Foreskin melanocyte (primary cell): ENCODE measurements at places on chromosomes 13 and 19.

DNA sequence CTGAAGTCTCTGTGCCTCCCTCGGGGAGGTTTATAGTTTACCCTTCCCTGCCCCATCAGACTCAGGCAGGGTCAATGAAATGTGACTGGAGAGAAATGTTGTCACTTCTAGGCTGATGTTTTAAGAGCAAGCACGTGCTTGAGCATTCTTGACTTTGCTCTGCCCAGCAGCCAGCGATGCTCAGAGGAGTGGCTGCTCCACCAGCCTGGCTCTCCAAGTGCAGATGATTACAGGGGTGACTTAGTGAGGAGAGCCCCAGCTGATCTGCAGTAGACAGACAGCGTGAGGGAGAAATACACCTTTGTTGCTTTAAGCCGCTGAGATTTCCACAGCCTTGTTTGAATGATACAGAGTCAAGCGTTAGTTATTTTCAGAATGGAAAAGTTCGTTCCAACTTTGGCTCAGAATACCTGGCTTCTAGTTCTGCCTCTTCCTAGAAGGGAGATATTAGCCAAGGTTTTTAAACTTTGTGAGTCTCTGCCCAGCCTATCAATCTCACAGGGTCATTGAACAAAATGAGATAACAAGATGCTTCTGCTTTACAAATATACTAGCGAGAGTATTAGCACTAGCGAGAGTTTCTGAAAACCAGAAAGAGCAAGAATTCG lies 143.6 kb downstream of the OXGR1 start:
- no peak for DNase-seq

GRCh38 chr19:7842661-7843294 lies 12.8 kb downstream of the EVI5L start:
- no peak for DNase-seq

DNA sequence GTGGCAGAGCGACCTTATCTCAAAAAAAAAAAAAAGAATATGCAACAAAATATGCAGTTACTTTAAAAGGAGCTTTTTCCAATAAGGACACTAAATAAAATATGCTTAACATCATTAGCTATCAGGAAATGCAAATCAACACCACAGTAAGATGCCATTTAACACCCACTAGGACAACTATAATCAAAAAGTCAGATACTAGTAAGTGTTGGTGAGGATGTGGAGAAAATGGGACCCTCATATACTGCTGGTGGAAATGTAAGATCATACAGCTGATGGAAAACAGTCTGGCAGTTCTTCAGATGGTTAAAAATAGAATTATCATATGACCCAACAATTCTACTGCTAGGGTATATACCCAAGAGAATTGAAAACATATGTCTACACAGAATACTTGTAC lies 24.5 kb upstream of the AKT2 start:
- DNase-seq, result no peak

- no peak for DNase-seq
Observed at GRCh38 chr13:50995854-50996253, 86.3 kb downstream of the RNASEH2B start.

- no peak for DNase-seq
Observed at GRCh38 chr13:30362869-30363268, 55.5 kb upstream of the KATNAL1 start.

- DNase-seq, result no peak
Observed at GRCh38 chr19:14059093-14059480, 2.8 kb downstream of the PALM3 start.

- DNase-seq, result no peak
Observed at GRCh38 chr13:114079601-114080536, 52.6 kb downstream of the RASA3 start.

GRCh38 chr19:27746691-27747380 lies 1466.1 kb downstream of the UQCRFS1 start:
- DNase-seq, result no peak

GRCh38 chr19:5893907-5894703 lies 9.5 kb downstream of the NDUFA11 start:
- no peak for DNase-seq

- DNase-seq, result peak; percentile 42
Observed at GRCh38 chr13:30615866-30616541, 1.7 kb upstream of the USPL1 start.

GRCh38 chr13:18212873-18213272 lies 968.8 kb downstream of the TUBA3C start:
- no peak for DNase-seq

- DNase-seq, result no peak
Observed at GRCh38 chr13:103272770-103273169, 206.6 kb upstream of the SLC10A2 start.

GRCh38 chr13:37429976-37430375 lies 168.6 kb downstream of the POSTN start:
- DNase-seq, result no peak

- DNase-seq, result peak; percentile 4
Observed at GRCh38 chr13:78239714-78240113, 321.1 kb upstream of the EDNRB start.

- DNase-seq, result no peak
Observed at GRCh38 chr19:19588546-19588945, 29.9 kb downstream of the PBX4 start.

GRCh38 chr13:113383089-113383488 lies 19.2 kb upstream of the GRTP1 start:
- no peak for DNase-seq

GRCh38 chr13:78137404-78138142 lies 218.9 kb upstream of the EDNRB start:
- peak; percentile 74 for DNase-seq

DNA sequence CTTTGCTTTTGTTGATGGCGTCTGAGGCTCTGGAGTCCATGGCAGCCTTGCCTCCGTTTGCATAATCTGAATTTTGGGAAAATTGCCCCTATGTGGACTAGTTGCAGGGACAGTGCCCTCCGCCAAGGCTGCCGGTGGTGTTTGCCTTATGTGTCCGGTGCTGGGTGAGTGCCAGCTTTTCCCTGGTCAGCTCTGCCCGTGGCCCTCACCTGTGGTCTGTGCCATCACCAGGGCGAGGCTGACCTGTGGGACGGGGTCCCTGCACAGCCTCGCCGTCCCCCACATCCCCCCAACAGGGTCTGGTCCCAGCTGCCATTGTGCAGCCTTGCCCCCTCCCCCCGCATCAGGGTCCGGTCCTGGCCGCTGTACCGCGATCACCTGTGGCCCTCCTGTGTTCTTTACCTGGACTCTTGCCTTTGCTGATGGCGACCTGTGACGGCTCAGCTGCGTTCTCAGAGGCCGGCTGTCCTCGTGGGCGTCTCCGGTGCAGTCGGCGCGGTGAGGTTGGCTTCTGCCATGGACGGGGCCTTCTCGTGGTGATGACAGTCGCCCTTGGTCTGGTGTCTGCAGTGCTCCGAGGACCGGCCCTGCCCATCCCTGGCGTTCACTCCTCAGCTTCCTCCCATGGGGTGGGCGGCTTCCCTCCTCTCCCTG lies 12.6 kb downstream of the CSNK1G2 start:
- DNase-seq, result no peak

GRCh38 chr13:33480561-33480960 lies 195.0 kb upstream of the STARD13 start:
- DNase-seq, result no peak

DNA sequence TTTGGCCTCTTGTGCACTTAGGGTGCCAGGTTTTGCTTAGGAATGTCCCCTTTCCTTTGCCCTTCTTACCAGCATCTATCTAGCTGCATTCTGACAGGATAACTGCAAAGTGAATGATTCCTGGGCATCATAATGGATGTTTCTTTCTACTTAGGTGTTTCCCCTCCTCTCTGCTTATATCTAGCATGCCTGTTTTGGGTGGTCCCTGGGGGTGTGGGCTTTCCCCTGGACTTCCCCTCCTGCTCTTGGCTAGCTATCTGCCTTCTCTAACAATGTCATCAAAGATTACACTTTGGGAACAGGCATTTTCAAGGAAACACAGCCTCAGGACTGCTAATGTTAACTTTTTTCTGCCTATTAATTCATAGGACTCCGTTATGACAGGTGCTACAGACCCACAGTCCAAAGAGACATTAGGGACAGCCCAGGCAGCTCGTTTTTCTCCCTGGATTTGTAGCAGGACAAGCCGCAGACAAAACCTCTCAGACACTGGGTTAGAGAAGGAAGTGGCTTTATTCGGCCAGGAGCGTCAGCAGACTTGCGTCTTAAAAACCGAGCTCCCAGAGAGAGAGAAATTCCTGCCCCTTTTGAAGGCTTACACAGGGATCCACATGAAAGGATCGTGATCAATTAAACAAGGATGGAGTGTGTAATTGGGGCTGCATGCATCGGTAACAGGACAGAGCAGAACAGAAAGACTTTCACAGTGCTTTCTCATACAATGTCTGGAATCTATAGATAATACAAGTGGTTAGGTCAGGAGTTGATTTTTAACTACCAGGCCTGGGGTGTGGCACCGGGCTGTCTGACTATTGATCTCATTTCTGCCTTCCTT lies 17.3 kb downstream of the ZNF700 start:
- DNase-seq, result no peak

GRCh38 chr13:50229960-50230661 lies 214.9 kb downstream of the KCNRG start:
- no peak for DNase-seq

GRCh38 chr13:23871616-23872220 lies 17.5 kb downstream of the MIPEP start:
- peak; percentile 18 for DNase-seq

- DNase-seq, result no peak
Observed at GRCh38 chr19:16527971-16528521, 14.2 kb downstream of the CHERP start.

GRCh38 chr13:89401264-89401675 lies 1730.1 kb downstream of the SLITRK5 start:
- DNase-seq, result no peak

GRCh38 chr19:46890423-46891170 lies 29.8 kb downstream of the ARHGAP35 start:
- DNase-seq, result no peak

- DNase-seq, result no peak
Observed at GRCh38 chr13:75800545-75800944, 164.4 kb downstream of the LMO7 start.

- DNase-seq, result no peak
Observed at GRCh38 chr13:113442354-113442984, 10.8 kb downstream of the ADPRHL1 start.

GRCh38 chr13:48578516-48579164 lies 45.8 kb upstream of the RCBTB2 start:
- DNase-seq, result no peak

DNA sequence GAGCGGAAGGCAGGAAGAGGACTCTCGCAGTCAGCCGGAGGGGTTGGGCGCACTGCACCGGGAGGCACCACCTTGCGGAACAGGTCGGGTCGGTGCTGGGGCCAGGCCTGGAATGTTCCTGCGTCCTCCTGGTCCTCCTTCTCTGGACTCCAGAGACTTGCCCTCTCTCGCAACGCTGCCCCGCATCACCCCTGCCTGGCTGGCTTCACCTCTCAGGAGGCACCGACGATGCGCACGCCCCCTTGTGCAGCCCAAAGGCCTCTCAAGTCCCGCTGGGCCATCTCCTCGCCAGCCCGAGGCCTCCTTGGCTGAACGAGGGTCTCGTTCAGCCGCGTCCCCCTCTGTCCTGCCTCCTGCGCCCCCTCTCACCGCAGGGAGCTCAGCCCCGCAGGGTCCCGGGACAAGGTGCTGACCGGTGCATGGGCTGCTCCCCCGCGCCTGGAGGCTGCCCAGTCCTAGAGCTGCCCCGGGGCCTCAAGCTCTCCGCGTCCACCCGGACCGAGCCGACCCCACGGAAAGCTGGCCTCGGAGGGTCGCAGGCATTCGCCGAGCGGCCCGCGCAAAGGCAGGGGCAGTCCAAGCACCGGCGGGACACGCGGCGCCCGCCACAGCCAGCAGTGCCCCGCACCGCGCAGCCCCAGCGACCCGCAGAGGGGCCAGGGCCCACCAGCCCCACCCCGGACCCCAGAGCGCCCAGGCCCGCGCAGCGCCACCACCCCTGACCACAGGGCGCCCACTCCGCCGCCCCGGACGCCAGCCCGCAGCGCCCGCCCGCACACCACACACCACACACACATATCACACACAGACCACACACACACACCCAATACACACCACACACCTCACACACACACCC lies 133.8 kb downstream of the CRYL1 start:
- no peak for DNase-seq

- DNase-seq, result no peak
Observed at GRCh38 chr13:68190818-68191217, 960.7 kb upstream of the PCDH9 start.

- no peak for DNase-seq
Observed at GRCh38 chr19:2371656-2372055, 11.6 kb downstream of the TMPRSS9 start.

- DNase-seq, result no peak
Observed at GRCh38 chr13:31056644-31057271, 104.9 kb downstream of the HSPH1 start.

DNA sequence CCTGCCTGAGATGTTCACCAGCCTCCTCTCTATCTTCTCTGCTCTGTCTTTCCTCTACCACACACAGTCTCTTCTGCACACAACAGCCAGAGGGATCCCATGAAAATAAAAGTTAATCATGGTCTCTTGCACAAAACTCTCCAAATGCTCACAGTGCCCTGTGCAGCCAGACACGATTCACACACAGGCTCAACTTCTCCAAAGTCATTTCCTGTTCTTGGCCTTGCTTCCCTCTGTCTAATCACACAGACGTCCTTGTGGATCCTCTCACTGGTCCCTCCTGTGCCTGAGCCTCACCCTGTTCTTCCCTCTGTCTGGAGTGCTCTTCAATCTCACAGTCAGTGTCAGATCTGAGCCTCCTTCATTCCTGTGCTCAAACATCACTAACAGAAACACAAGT lies 7.8 kb downstream of the SIGLEC12 start:
- no peak for DNase-seq

DNA sequence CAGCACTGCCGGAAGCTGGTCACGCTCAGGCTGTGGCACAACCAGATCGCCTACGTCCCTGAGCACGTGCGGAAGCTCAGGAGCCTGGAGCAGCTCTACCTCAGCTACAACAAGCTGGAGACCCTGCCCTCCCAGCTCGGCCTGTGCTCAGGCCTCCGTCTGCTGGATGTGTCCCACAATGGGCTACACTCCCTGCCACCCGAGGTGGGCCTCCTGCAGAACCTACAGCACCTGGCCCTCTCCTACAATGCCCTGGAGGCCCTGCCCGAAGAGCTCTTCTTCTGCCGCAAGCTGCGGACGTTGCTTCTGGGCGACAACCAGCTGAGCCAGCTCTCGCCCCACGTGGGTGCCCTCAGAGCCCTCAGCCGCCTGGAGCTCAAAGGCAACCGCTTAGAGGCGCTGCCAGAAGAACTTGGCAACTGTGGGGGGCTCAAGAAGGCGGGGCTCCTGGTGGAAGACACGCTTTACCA lies 3.2 kb upstream of the MAP2K7 start:
- DNase-seq, result no peak

GRCh38 chr19:33234736-33235135 lies 9.1 kb upstream of the SLC7A10 start:
- no peak for DNase-seq

- no peak for DNase-seq
Observed at GRCh38 chr19:15464394-15465385, at the start of gene RASAL3. Gene RASAL3, minus strand, starts transcription at chr19:15464544. Its CDS starts 186 bp downstream, at chr19:15464358.

GRCh38 chr13:80132741-80133601 lies 208.0 kb downstream of the SPRY2 start:
- DNase-seq, result peak; percentile 79

- DNase-seq, result no peak
Observed at GRCh38 chr19:30073152-30074000, 131.3 kb downstream of the URI1 start.

- DNase-seq, result no peak
Observed at GRCh38 chr13:113298043-113298945, 1.3 kb downstream of the LAMP1 start.

- no peak for DNase-seq
Observed at GRCh38 chr13:96988441-96988840, 5.8 kb downstream of the OXGR1 start.
